Ammon's horn (tissue), 1 donor: ENCODE measurements at places on chromosomes 13 and 19.
A peak's percentile ranks its signal among the peaks of the same experiment; 100 is the strongest.

- no peak for DNase-seq
These were observed 102.6 kb upstream of the TSHZ3 start for GRCh38 chr19:31451686-31452330.

GRCh38 chr13:63684822-63685221, 2269.2 kb upstream of the PCDH20 start:
- no peak for DNase-seq

- no peak for DNase-seq
These were observed 2.4 kb downstream of the COX7A1 start for GRCh38 chr19:36149673-36150406.

DNA sequence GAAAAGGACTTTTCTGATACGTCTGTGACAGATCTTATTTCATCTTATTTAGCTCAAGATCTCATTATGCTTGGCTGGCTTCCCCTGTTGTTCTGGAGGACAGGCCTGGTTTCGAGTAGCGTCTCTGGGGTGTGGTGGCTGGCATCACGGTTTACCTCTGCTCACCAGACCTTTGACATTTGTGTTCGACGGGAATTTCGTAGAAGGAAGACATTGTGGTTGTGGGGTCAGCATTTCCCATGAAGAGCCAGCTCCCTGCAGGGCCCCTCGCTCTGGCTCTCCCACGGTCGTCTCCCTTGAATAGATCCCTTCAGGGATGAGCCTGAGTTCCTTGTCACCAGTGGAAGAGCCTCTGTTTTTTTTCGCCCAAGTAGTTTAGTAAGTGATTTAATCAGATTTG, 78.6 kb upstream of the TEX29 start:
- DNase-seq: no peak

- no peak for DNase-seq
These were observed 4.5 kb upstream of the CFAP97D2 start for GRCh38 chr13:114174529-114174961.

DNA sequence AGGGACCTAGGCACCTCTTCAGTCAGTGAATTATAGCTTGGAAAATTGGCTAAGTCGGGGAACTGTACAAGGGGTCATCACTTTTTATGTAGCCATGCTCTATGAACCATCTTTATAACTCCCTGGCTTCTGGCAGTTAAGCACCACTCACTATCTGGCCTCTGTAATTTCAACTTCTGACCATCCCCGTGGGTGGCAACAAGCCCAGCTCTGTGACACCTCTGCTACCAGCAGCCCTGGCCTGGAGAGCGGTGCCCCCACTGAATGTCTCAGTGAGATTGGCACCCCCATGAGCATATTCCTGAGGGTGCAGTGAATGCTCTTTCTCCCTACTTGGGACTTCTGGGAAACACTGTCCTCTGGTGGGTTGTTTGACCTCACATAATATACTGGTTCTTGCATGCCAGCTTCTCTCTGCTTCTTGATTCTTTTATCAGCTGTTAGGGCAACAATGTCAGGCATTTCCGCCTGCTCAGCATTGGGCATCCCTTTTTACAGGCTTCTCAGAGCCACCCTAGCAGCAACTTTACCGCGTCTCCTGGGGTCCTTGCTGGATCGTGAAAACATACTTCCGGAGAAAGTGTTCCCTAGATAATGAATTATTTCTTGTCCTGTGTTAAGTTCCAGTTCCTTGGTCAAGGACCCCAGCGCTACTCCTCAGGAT, 10.4 kb downstream of the KL start:
- no peak for DNase-seq

GRCh38 chr13:33349986-33350826, 64.7 kb upstream of the STARD13 start:
- peak; percentile 52 for DNase-seq

- DNase-seq: no peak
These were observed 25.2 kb upstream of the FNDC3A start for GRCh38 chr13:48950501-48950875.

- DNase-seq: no peak
These were observed 145.2 kb downstream of the GGACT start for GRCh38 chr13:100443278-100443997.

DNA sequence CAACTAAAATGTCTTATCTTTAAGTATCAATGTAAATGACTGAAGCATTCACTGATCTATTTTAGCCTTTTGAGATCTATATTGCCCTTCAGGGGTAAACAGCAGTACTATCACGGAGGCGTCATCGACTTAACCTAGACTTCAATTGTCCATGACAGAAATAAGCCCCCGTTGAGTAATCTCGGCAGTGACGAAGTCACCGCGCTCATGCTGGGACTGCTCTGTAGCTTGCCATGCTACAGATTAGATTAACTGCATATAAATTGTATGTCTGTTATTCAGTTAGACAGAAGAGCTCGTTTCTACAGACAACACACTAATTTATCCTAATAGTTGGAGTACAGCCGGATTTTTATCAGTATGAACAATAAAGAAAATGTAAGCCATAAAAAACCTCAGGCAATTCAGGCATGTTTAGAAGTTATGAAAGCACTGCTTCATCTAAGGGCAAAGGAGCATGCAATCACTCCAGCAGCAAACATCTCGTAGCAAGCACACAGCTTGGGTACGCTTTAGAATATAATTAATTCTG, 56.6 kb downstream of the TUBGCP3 start:
- no peak for DNase-seq

GRCh38 chr19:51111606-51112005, 3.4 kb upstream of the CTU1 start:
- DNase-seq: no peak

GRCh38 chr19:472005-472858, 11.4 kb upstream of the SHC2 start:
- no peak for DNase-seq

GRCh38 chr13:109870696-109871370, 84.5 kb upstream of the IRS2 start:
- no peak for DNase-seq

GRCh38 chr13:54366728-54367127, 1338.1 kb downstream of the OLFM4 start:
- DNase-seq: no peak

GRCh38 chr19:13165162-13165997, 15.2 kb downstream of the IER2 start:
- DNase-seq: no peak

DNA sequence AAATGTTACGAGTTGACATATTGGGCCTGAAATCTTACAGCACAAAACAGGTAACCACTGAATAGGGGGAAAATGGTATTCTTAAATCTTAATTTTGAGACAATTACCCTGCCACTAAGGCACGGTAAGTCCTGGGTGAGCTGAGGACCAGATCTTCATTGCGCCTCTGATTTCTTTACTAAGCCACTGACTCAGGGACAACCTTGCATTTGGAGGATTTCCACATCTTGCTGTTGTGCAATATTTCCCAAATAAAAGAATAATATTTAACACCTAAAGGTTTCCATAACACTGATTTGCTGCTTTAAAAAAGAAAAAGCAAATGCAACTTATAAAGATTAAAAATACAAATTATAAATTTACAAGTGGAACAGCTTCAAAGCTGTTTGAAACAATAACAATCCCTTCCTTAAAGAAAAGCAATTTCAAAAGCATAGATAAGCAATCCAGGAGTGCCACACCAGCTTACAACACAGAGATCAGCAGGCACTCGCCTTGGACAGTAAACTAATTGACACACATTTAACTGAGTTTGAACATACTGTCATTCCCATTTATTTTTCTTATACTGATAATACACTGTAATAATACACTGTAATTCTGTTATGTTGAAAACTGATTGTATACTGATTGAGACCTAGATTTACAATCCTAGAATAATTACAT, 79.6 kb upstream of the DOCK9 start:
- DNase-seq: no peak

DNA sequence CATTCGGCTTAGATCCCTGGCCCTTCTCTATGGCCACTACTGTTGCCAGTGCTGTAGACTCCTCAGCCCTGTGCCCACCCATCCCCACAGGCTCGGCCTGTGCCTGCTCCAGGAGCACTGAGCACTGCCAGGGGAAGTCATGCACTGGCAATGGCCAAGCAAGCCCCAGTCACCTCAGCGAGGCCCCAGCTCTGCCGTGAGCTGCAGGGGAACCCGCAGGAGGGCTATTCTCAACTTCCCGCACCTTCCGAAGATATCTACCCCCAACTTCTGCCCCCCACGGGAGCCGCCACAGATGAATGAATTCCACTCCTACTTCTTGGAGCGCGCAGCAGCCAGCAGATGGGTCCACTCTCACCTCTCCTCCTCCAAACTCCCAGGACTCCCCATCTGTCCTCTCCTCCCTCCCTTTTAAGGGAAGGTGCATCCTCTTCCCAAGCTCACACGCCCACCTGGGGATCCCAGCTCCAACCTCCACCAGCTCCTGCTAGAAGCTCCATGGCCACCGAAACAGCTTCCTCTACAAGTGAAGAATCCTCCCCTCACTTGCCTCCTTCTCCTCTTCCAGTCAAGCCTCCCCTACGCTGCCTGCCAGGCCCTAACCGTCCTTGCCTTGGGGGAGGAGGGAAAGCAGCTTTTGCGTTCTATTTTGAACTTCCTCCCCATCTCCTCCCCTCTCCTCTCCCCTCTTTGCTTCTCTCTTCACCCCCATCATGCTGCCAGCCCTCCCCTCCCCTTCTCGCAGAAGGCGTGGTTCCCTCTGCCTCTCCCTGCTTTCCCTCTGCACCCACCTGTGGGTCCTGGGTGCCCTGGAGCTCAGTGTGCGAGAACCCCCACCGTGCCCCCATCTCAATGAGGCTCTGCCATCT, 52.2 kb downstream of the PEPD start:
- DNase-seq: no peak

DNA sequence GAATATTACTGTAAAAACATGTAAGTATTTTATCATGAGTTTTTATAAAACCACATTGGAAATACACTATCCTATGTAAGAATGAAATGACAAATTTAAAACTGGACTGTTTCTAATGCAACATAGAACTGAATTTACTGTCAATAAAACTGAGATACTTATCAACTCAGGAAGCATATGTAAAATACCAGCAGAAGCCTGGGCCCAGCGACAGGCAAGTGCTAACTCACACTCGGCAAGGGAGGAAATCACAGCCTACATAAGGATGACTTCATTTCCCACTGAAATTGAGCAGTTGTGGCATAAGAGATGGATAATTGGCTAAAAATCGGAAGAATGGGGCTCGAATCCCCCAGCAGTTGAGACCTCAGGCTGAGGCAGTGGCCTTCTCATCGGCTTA, 12.1 kb downstream of the PROZ start:
- DNase-seq: no peak

DNA sequence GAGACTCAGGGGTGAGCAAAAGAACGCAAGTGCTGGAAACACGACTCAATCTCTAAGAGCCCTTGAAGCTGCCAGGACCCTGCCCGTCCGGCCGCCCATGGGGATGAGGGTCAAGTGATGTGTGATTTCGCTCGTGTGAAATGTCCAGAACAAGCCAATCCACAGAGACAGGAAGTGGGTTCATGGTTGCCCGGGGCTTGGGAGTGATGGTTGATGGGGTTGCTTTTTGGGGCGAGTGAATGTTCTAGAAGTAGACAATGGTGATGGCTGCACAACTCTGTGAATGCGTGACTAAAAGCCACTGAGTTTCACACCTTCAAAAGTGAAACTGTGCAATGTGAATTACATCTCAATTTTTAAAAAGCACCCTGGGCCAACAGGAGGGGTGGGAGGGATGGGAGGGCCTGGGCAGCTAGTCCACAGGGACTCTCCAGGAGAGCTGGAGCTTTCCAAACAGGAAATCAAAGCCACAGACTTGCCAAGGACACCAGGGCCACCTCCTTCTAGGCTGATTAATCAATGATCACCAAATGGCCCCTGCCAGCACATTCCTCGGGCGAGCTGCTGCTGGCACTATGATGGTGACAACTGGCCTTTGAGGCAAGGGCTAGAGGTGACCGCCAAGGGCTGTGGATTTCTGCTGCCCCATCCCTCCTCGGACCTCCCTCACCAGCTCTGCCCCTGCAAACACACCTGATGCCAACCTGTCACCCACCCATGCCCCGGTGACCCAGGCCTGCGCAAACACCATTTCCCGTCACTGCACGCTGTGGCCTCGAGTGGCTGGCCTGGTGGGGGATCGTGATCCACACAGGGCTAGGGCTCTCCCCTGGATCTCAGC, 14.0 kb downstream of the DPP9 start:
- DNase-seq: no peak

- DNase-seq: no peak
These were observed 108.5 kb downstream of the PTPRS start for GRCh38 chr19:5231857-5232678.

DNA sequence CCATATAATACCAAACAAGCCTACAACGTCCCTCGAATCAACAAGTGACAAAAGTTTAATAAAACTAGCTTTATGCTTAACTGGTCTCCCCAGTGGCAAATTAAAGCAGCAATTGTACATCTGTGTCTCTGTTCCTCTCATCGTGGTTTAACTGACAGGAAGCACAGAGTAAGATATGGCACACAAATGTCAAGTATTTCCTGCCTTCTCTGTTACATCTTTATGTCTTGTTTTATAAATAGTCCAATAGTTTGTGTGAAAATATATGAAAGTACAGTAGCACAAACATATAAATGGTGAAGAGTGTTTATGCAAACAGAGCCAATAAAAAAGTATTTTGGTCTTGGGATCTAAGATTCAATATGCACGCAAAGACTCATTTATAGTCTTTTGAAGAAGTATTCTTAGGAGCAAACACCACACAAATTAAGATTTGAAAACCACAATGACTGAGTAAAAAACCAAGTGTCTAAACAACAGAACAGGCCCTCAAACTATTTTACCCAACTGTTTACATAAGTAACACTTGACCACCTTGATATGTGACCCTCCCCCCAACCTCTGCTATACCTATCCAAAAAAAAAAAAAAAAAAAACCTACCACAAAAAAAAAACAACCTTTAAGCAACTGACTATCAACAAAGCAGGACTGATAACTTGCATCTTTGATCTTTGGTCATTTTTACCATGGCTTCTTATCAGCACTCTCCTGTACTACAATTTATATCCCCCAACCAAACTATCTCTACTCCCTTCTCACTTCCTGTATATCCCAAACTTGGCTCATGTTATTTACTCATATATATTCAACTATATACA, 14.0 kb downstream of the ELF1 start:
- no peak for DNase-seq

- DNase-seq: no peak
These were observed 5.9 kb upstream of the CACNG7 start for GRCh38 chr19:53903055-53903680.

DNA sequence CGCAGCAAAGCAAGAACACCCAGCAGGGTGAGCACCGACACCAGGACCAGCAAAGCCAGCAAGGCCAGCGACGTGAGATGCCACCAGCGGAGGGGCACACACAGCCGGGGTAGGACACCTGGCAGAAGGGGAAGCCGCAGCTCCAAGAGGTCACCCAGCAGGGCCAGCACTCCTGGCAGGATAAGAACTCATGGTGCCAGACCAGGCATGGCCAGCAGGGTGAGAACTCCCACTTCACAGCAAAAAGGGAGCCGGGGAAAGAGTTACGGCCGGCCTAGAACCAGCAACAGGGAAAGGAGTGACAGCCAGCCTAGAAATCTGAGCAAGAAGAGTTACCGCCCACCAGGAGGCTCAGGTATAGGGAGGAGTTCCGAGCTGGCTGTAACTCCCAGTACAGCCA, 486 bp downstream of the SRRM5 start:
- DNase-seq: no peak
